ENCODE measurements at places on chromosomes 2 and 18.

GRCh38 chr2:191220671-191221070, 24.5 kb upstream of the MYO1B start:
- no peak for DNase-seq

GRCh38 chr2:55012672-55013484, 37.4 kb downstream of the RTN4 start:
- no peak for DNase-seq

DNA sequence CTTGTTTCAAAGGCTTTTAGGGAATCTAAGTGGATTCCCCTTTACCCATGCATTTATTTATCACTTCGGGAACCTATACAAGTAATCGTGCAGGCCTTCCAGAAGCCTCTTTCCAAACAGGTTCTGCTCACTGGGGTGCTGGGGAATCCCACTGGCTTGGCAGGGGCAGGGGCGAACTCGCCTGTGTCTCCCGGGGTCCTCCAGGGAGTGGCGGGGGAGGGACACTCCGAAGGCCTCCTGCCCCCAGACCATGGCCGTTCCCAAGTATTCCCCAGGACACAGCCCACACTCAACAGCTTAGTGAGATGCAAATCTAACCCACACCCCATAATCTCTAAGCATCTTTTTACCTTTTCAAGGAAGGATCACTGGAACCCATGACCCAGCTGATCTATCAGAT, 6.5 kb downstream of the DNMT3A start:
- DNase-seq: no peak

GRCh38 chr2:53755121-53755520, 12.5 kb upstream of the CHAC2 start:
- DNase-seq: no peak

GRCh38 chr2:37344453-37345361, at the start of gene QPCT:
Gene QPCT (plus strand): TSS chr2:37344630. CDS start chr2:37344732, 102 bp downstream.
- no peak for DNase-seq

- no peak for DNase-seq
Measured at GRCh38 chr2:74856004-74856578, 22.2 kb downstream of the HK2 start.

DNA sequence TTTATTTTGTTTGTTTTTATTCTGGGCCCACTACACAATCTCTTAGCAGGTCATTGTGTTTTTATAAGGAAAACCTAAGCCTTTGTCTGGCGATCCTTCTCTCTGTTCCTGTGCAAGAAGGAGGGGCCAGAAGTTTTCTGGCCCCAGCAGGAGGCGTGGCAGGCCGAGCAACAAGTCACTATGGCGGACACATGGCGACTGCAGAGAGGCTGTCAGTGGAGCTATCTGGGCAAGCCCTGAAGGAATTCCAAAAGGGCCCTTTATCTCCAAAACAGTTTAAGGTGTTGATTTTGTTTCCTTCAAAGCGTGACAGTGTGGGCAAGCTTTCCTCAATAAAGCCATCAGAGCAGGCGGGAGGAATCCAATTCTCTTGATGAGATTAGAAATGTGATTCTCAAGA, 118.8 kb upstream of the CTAGE1 start:
- no peak for DNase-seq

- DNase-seq: no peak
Measured at GRCh38 chr2:219447242-219448098, 12.8 kb downstream of the SPEG start.

DNA sequence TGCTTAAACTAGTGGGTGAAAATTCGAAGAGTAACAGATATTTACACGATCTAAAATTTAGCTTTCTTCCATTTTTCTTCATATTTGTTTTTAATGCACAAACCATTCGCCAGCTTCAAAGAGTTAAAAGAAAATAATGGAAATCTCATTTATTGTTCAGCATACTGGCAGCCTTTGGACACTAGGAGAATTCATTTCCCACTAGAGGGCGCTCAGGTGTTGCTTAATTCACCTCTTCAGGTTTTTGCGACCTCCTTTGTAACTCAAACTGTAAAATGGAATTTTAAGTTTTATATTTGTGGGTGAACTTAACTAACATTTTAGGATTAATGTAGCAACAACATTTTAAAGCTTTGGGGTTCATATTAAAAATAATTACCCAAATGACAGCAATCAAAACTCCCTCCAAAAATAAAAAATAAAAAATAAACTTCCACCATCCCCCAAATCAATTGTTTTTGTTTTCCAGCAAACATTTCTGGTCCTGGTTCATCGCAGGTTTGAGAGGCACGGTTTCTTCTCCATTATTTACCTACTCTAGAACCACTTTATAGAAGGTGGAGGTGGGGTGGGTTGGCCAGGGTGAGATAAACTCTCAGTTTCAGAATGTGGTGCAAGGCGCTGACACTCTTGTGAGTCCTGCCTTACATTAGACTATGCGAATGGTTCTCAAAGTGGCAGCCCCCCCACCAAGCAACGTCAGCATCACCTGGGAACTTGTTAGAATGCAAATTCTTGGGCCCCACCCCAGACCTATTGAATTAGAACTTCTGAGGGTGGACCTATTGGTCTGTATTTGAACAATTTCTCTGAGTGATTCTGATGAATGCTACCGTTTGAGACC, 24.7 kb upstream of the PNPT1 start:
- peak; percentile 57 for DNase-seq

DNA sequence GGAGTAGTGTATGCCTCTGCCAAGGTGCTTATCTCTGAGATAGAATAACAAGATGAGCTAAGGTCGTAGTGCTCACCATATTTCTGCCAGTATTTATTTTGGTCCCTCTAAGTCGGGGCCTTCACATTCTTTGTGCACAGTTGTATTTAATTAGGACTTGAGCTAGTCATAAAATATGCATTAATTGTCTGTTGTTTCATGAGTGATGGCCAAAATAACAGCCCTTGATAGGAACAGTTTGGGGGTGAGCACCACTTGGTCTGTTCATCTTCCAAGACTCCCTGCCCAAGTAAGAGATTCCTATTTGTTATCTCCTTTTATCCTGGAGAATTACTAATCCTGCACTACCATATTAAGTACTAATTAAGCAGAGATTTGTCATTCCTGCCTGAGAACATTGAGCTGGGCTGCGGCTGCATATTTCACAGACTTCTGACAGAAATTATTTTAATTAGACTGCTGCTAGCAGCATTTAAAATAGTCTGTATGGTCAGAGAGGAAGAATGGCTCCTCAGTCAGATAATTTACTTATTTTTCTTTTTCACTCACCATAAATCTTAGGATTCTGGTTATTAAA, 435.1 kb downstream of the MTX2 start:
- DNase-seq: no peak

GRCh38 chr2:147843391-147843863, 1.4 kb upstream of the ACVR2A start:
- DNase-seq: no peak

- DNase-seq: no peak
Measured at GRCh38 chr2:72109904-72110303, 37.8 kb downstream of the CYP26B1 start.

- DNase-seq: no peak
Measured at GRCh38 chr2:8268172-8268783, 413.6 kb upstream of the ID2 start.

DNA sequence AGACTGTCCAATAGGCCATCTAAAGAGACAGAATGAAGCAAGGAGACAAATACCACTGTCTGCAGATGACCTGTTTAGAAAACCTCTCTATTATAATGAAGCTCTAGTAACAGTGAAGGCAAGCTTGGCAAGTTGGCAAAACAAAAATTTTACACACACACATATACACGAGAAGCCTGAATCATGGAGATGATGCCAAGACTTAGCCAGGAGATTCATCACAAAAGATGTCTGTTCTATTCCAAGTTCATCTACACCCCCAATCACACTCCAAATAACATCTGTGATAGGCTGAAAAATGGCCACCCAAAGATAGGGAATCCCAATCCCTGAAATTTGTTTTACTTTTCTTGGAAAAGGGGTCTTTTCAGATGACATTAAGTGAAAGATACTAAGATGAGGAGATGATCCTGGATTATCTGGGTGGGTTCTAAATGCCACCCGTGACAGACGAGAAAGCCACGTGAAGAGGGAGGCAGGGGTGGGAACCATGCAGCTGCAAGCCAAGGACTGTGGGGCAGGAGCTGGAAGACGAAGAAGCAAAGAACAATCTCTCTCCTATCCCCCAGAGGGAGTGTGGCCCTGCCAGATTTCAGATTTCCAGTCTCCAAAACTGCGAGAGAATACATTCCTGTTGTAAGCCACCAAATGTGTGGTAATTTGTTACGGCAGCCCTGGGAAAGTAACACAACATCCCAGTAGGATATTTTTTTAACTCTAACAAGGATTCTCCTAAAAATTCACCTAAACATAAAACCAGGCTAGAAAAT, 20.0 kb downstream of the HDLBP start:
- no peak for DNase-seq

DNA sequence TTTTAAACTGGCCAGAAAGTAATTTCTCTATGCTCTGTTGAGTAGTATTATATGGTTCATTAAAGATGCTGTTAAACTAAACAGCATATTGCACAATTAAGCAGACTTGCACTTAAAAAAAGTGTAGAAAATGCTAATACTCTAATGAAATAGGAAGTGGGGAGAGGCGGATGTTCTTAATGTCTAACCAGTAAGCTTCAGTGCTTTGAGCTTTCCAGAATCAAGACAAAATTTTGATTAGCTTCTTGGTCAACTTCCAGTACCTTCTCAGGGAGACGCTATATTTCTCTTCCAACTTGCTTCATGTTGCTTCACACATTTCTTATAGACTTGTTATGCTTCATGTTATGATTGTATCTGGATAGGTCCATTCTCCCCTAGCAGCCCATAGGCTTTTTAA, 89.1 kb downstream of the MAP2 start:
- no peak for DNase-seq

- no peak for DNase-seq
Measured at GRCh38 chr18:8561123-8561910, 47.9 kb upstream of the RAB12 start.

DNA sequence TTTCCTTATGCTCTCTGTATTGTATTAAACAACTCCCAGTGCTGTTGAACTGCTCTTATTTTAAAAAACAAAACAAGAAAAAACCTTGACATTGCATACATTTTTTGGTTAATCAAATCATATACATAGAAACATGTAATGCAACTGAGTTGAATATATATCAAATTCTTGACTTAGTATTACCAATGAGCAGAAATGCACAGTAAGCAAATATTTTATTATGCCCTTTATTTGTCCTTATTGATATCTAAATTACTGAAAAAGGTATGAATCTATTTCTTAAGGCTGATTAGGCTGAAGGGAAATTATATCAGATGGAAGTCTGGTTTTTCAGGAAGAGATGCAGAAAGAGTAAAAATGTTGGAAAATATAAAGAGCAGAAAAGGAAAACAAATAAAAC, 6.9 kb upstream of the KDM3A start:
- no peak for DNase-seq

GRCh38 chr2:86352727-86353221, 15.3 kb upstream of the REEP1 start:
- no peak for DNase-seq

- DNase-seq: no peak
Measured at GRCh38 chr2:124911560-124911959, 886.5 kb downstream of the CNTNAP5 start.

- no peak for DNase-seq
Measured at GRCh38 chr2:33529771-33530481, 53.5 kb downstream of the RASGRP3 start.

DNA sequence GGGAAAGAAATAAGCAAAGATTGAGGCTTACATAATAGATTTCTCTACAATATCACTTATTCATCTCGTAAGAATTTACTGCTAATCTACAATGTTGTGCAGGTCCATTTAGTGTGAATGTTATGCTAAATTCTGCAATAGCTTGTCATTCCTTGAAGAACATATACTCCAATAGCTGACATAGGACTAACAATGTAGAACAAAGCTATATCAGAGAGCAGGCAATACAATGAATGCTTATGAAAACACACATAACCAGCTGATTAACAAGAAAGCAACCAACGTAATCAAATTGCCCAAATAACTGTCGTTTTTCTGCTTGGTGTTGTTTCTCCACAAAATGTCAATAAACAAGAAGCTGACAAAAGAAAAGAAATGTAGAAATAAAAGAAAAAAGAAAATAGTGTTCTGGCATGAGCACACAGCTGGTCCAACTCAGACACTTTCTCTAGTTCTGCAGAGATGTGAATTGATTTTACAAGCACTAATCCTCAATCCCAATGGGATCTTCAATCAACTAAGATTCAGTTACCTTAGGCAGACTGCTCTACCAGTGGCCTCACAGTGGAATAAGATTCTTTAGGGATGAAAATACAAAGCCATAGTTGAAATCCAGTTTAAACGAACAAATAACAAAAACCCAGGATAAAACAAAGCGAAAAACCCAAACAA, 1024.7 kb upstream of the PIK3C3 start:
- DNase-seq: no peak

DNA sequence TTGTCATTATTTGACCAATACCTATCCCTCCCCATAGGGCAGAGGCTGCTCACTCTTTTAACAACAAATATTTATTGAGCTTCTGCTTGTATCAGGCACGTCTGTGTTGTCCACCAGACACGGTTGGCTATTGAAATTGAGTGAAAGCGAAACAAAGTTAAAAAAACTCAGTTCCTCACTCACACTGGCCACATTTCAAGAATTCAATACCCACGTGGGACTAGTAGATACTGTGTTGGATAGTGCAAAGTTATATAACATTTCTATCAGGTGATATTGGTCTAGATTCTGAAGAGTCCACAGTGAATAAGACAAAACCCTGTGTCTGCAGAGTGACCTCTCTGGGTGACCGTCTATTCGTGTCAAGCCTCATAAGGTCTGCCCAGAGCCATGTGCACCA, 43.9 kb upstream of the GALR1 start:
- no peak for DNase-seq

GRCh38 chr2:160278879-160279177, 78.8 kb upstream of the ITGB6 start:
- DNase-seq: no peak

- DNase-seq: peak; percentile 33
Measured at GRCh38 chr18:12391487-12392165, 14.6 kb upstream of the AFG3L2 start.

DNA sequence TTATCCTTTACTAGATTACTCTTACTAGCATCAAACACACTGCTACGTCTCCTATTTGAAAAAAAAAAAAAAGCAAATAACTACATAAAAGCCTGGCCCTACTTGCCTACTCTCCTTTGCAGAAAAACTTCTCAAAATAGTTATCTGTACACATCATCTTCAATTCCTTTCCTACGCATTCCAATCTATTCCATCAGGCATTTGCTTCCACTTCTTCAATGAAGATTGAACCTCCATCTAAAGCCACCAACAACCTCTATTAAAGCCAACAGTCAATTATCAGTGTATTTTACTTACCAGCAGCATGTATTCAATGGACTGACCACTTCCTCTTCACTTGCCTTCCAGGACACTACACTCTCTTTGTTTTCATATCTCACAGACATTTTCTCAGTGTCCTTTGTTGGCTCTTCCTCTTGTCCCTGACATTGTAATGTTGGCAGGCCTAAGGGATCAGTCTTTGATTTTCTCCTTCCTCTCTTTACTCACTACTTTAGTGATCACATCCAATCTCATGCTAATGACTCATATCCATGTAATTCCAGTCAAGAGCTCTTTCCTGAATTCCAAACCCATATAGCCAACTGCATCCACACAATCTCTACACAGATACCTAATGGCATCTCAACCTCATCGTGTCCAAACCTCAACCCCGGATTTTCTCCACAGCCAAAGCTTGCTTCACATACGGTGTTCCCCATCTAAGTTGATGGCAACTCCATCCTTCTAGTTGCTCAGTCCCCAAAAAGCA, 131.3 kb downstream of the CCDC148 start:
- DNase-seq: no peak

Data from stimulated activated CD4-positive, alpha-beta T cell treated with anti-CD3 and anti-CD28 coated beads, TNF-alpha, amount 100 ng/mL, for 48 hours (primary cell).